ENCODE measurements at places on chromosomes 6 and 20.

GRCh38 chr6:99519446-99519845 lies 4.2 kb upstream of the USP45 start:
- DNase-seq, result no peak

- DNase-seq, result no peak
Observed at GRCh38 chr6:16670183-16670582, 91.1 kb downstream of the ATXN1 start.

GRCh38 chr20:49400904-49401303 lies 81.6 kb downstream of the KCNB1 start:
- no peak for DNase-seq

DNA sequence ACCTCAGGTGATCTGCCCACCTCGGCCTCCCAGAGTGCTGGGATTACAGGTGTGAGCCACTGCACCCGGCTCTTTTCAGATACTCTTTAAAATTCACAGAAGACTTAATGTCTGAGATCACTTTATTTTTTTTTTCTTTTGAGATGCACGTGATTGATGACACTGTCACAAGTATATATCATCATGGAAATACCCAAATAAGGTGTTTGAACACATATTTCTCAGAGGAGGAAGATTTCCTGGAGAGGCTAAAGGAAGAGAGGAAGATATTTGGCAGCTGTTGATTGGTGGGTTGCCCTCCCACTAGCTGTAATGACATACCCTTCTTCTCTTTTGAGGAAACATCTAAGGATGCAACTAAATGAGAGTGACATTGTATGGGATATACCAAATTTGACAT lies 225.9 kb upstream of the CITED2 start:
- no peak for DNase-seq

DNA sequence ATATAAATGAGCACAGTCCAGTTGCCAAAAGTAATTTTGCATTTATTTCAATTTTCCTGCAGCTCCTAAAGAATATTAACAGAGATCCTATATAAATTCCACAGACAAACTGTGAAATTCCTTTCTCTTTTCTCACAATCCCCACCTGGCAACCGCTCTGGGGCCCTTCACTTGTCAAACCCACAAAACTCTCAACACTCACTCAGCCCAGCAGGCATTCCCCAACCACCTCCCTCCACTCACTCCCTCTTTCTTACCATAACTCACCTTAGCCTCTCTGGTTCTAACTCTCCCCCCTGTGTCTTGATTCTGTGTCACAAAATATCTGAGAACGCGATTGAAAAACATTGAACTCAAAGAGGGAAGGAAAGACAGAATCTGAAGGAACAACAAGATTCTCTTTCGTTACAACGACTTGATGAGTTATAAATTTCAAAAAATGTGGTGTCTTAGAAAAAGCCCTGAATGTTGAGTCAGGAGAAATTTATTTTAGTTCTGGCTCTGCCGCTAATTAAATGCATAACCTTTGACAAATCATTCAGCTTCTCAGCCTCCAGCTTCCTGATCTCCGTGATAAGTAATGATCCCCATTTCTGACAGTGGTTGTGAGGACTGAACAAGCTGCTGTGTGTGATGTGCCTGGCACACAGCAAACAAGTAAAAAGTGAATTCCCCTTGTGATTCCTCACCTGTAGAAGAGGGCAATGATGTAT lies 87.9 kb downstream of the UNC5CL start:
- no peak for DNase-seq

DNA sequence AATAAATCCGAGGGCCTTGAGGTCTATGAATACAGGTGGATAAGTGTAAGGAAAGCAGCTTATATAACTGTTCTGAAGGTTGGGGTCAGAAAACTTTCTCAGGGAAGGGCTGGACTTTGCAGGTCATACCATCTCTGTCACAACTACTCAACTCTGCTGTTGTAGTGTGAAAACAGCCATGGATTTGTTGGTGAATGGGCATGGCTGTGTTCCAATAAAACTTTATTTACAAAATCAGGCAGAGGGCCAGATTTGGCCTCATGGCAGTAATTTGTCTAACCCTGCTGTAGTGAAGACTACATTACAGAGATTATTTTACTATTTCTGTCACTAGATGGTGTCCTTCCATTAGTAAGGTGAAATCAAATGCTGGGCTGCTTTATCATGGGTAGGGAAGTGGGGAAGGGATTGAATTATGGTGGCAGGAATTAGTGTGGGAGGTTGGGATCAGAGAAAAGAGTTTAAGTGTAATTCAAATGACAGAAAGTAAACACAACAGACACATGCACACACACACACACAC lies 409.6 kb upstream of the CHD6 start:
- DNase-seq, result no peak

- no peak for DNase-seq
Observed at GRCh38 chr6:108673602-108674001, 112.9 kb downstream of the FOXO3 start.
